ENCODE measurements at places on chromosomes 13 and 19.

- no peak for DNase-seq
Measured at GRCh38 chr13:97348569-97349100, 85.3 kb upstream of the RAP2A start.

- DNase-seq = no peak
Measured at GRCh38 chr19:13053238-13053637, 49.4 kb downstream of the LYL1 start.

GRCh38 chr13:76329004-76329403 is 557.2 kb downstream of the KCTD12 start:
- DNase-seq = no peak

DNA sequence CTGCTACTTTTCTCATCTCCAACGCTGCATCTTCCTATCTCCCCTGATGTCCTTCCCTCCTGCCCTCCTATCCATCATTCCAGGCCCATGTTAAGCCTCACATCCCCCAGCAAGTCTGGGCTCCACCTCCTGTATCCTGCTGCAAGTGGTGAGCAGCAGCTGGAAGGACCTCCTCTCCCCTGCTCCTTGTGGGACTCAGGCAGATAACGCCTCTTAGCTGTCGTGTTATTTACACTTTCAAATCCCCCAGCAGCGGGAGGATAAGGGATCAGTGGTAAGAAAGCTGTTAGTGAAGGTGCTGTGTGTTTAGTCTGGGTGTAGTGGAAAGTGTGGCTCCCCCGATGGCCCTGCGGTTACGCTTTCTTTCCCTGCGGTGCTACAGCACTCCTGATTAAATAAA is 211.9 kb downstream of the ZNF536 start:
- no peak for DNase-seq

GRCh38 chr19:41711376-41712261 is 3.2 kb downstream of the CEACAM5 start:
- DNase-seq = no peak

- no peak for DNase-seq
Measured at GRCh38 chr19:19530423-19530804, 1.7 kb downstream of the YJEFN3 start.

- no peak for DNase-seq
Measured at GRCh38 chr13:39250440-39250839, 212.2 kb downstream of the NHLRC3 start.

- no peak for DNase-seq
Measured at GRCh38 chr13:38566519-38566918, 120.4 kb upstream of the FREM2 start.

DNA sequence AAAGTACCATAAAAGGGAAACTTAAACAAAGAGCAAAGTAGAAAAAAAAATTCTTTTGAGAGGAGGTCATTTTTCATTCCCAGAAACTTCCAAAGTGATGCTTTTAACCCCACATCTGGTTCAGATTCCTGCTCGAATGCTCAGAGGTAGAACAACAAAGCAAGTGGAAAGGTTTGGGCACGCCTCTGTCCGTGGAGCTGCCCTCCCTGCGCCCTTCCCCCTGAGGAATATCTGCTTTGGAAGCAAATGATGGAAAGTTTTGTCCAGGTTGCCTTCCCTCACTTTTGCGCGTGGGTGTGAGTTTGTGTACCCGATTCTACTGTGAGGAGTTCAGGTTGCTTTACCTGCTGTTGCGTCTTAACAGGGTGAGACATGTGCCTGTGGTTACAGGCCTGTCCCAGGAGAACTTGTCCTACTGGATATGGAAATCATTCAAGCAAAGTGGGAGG is 110.2 kb downstream of the KLF5 start:
- DNase-seq = no peak

Measured in SK-N-MC (cell line).